Activated CD4-positive, alpha-beta T cell treated with anti-CD3 and anti-CD28 coated beads, Interleukin-2, amount 50 U/mL, for 4 hours (primary cell): ENCODE measurements at places on chromosomes 13 and 19.

DNA sequence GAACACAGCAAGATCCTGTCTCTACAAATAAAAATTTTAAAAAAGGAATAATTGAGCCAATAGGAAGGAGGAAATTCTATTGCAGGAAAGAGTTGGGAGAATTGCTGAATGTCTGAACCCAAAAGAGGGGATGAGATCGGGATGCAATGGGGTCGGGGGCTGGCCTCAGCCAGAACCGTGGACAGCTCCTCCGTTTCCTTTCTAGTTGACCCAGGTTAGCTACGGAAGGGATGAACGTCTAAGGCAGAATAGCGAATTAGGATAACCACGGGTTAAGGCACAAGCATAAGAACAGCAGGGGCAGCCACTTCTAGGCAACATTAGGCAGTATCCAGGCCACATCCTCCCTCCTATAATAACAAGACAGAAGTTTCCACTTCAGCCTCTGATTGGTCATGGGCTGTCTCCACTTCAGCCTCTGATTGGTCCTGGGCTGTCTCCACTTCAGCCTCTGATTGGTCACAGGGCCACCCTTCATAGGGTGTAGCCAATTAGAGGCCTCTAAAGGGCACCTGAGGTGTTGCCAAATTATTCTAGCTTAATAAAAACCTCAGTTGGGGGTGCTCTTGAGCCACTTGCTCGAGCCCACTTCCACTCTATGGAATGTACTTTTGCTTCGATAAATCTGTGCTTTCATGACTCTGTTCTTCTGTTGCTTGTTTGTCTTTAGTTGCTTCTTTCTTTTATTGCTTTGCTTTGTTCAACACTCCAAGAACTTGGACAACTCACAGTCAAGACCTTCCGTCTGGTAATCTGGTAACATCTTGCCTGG, 24.9 kb upstream of the TPM4 start:
- peak; percentile 27 for DNase-seq

GRCh38 chr13:84574851-84575250, 692.6 kb upstream of the SLITRK1 start:
- DNase-seq = no peak

DNA sequence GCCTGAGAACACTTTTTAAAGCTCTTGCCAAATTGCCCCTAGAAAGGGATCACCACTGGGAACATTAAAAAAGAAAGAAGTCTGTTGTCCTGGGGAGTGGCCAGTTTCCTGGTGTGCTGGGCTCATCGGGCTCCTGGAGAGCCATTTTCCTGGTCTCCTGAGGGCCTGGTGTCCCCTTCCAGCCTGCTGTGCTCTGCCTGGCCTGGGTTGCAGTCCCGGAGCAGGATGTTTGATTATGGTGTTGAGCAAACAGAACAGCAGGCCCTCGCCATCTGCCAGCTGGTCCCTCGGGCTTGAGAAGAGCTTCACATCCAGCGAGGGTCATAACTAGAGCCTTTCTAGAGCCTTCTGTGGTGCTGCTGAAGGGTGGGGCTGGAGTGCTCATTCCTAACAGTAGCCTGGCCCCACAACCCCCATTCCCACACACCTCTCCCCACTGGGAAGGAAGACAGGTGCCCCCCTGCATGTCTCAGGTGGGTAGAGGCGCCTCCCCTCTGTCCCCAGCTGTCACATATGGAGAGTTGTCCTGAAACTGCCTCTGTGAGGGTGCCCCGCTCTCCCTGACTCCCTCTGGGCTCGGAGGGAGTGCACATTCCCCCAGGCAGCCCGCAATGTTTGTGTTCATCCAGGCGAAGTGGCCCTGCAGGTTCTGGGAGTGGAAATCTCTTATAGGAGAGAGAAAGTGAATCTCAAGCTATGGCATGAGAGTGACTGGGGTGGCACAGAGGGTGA, 151.1 kb downstream of the SIPA1L3 start:
- DNase-seq = no peak

GRCh38 chr13:101205408-101205807, 210.9 kb downstream of the NALCN start:
- no peak for DNase-seq

DNA sequence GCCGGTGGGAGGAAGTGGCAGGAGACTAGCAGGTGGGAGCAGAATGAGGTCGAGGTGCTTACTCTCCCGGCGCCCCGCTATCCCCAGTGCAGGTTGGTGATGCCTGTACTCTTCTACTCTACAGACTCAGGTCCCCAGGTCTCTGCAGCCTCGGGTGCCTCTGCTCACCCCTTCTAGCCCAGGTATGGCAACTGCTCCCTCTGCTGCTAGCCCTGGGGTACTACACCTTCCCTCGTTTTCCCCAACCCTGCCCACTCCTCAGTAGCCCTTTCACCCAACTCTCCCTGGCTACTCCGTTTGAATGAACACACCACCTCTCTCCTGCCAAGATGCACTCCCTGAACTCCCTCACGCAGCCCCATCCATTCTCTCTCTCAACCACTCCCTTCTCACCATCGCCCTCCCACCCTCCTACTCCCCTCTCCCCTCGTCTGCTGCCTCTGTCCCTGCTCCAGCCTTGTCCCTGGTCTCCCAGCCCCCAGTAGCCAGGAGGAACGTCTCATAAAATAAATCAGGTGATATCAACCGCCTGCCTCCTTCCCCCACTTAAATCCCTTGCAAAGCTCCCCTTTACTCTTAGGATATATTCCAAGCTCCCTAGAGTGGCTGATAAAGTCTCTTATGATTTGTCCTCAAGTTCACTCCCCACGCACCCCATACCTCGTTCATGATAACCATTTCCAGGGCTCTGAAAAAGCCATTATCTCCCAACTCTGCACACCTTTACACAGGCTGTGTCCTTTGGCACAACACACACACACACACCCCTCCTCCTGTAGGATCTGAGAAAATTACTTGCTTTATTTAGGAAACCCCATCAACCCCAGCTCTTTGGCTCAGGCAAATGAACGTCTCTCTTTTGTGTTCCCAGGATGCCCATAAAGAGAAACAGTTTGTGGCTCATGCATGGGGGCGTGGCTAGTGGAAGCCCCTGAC, 8.2 kb upstream of the MEIS3 start:
- peak; percentile 62 for DNase-seq

DNA sequence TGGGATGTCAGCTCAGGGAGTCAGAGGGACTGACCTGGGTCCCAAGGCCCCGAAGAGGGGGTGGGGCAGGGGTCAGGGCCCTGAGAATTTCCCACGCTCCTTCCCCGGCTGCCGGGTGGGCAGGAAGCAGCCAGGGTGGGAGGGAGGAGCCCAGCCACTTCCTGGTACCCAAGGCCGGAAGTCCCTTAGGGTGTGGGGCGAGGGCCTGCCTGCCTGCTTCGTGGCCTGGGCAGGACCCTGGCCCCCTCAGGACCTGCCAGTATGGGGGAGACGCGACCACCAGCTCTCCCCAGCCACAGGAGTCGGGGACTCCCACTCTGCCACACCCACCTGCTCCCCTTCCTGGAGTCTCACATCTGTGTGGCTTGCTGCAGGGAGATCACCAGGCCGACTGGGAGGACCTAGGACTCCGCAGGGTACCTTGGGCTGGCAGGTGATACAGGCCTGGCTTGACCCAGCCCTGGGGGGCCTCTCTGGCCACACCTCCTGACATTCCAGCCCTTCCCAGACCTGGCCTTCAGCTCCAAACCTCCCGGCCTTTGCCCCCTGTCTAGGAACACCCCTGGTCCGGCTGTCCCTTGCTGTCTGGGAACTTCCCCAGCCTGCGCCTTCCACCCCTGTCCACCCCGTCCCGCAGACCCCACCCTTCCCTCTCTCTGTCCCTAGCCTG, 9.8 kb upstream of the CIRBP start:
- DNase-seq = no peak

GRCh38 chr19:20661150-20661819, at the start of gene ZNF626:
Gene ZNF626 (minus strand): TSS chr19:20661571. CDS start chr19:20661446, 125 bp downstream.
- DNase-seq = peak; percentile 88

- no peak for DNase-seq
Observed at GRCh38 chr13:52830946-52831345, 17.5 kb downstream of the PCDH8 start.

- no peak for DNase-seq
Observed at GRCh38 chr19:35008891-35009341, 8.8 kb downstream of the GRAMD1A start.

GRCh38 chr13:34411894-34412293, 530.2 kb upstream of the NBEA start:
- DNase-seq = no peak

GRCh38 chr13:52461265-52461664, 6.0 kb downstream of the CKAP2 start:
- no peak for DNase-seq

DNA sequence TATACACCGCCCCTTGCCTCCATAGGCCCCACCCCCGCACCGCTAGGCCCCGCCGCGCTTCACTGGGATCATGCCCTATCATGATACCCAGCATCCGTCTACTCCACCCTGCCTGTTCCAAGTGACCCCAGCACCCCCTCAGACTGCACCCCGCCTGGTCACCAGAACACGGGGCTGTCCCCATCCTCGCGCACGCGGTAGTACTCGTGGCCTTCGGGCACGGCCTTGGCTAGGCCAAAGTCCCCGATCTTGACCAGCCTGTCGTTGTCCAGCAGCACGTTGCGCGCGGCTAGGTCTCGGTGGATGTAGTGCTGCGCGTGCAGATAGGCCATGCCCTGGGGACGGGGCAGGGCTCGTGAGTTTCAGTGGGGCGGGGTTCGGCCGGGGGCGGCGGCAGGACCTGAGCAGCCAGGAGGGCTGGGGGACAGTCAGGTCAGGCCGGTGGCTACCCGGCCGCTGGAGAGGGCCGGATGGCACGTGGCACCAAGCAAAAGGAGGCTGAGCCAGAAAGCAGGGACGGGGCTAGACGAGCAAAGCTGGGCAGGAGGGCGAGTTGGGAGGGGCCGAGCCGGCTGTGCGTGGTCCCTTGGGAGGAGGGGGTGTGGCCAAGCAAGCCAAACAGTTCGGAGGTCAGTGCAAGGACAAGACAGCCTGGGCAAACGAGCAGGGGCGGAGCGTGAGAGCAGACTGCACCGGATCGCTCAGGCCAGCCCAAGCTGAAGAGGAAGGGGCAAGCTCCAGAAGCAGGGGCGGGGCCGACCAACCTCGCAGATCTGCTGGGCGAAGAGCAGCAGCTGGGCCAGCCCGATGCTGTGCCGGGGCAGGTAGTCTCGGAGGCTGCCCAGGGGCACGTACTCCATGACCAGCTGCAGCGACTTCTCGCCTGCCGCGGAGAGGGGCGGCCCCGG, 13.6 kb upstream of the ICAM3 start:
- no peak for DNase-seq

DNA sequence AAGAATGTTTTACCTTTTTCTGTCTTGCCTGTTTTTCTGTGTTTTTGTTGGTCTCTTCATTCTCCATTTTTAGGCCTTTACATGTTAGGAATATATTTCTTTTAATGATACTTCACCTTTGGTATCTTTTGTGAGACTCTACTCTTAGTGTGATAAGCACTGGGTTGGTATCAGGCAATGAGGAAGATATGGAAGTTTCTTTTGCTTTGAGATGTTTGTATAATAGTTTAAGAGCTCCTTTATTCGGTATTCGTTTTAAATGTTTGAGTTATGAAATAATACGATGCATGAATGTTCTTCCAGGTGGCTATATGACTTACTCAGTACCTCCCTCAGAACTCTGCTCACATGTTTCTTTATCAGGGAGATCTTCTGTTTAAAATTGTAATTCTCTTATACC, 144.8 kb downstream of the PDS5B start:
- DNase-seq = no peak
